ENCODE measurements at places on chromosomes 12 and 14. TPM values are rescaled to one million over a fixed set of nuclear protein-coding genes. Genes with fewer than 3 reads are reported as not detected.

Gene AKAP5
- 4.8 TPM for total RNA-seq

Gene LAG3
- 2.1 TPM for total RNA-seq

Gene CFAP54
- 7.9 TPM for total RNA-seq

Gene TPPP2
- total RNA-seq, result not detected

Gene SCN8A
- 0.53 TPM for total RNA-seq

DNA sequence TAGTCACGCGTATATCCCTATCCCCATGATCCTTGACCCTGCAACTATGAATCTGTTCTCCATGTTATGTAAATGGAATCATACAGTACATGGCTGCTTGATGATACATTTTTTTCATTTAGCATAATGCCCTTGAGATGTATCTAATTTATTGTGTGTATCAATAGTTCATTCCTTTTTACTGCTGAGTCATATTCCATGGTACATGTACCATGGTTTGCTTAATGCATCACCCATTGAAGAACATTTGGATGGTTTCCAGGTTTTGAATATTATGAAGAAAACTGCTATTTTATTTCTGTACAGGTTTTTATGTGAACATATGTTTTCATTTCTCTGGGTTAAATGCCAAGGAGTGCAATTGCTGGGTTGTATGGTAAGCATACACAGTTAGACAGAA lies 4.0 kb upstream of the RNASE10 start:
- DNase-seq, result no peak

DNA sequence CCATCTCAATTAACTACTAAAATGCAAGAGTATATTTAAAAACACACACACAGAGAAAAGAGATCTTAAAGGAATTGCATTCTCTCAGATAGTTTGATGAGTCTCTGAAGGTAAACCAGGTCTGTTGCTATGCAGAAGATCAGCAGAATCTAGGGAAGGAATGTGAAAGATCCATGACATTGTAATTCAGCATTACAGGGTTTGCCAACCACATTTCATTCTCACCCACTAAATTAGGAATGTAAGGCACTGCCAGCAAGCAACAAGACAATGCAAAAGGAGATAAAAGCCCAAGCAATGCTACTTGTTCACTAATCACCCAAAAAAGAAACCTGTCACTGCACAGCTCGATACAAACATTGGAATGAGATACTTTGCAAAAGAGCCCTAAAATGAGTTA lies 106.3 kb downstream of the LRIG3 start:
- no peak for DNase-seq

- no peak for DNase-seq
Observed at GRCh38 chr14:65098586-65098985, 3.7 kb downstream of the MAX start.

- DNase-seq, result no peak
Observed at GRCh38 chr12:123171967-123172366, 21.1 kb upstream of the PITPNM2 start.

- no peak for DNase-seq
Observed at GRCh38 chr14:20956376-20956976, 1.2 kb downstream of the RNASE2 start.

GRCh38 chr12:93127582-93128331 lies 198.7 kb upstream of the EEA1 start:
- DNase-seq, result peak; percentile 75

DNA sequence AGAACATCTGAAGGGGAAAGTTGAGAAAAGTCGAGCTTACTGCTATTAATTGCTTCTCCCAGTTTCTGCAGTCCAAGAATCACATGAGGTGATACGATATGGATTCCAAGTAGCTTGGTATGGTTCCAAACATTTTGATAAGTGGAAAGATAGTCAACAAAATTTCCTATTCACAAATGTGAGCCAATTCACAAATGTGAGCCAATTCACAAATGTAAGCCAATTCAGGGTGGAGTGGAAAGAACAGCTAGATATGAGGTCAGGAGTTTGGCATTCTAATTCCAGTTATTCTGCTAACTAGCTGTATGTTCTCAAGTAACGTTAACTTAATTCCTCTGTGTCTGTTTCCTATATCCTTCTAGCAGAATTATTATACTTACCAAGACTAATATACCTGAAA lies 37.6 kb upstream of the DHRS4 start:
- no peak for DNase-seq

- DNase-seq, result no peak
Observed at GRCh38 chr14:86708846-86709339, 1178.9 kb downstream of the FLRT2 start.

DNA sequence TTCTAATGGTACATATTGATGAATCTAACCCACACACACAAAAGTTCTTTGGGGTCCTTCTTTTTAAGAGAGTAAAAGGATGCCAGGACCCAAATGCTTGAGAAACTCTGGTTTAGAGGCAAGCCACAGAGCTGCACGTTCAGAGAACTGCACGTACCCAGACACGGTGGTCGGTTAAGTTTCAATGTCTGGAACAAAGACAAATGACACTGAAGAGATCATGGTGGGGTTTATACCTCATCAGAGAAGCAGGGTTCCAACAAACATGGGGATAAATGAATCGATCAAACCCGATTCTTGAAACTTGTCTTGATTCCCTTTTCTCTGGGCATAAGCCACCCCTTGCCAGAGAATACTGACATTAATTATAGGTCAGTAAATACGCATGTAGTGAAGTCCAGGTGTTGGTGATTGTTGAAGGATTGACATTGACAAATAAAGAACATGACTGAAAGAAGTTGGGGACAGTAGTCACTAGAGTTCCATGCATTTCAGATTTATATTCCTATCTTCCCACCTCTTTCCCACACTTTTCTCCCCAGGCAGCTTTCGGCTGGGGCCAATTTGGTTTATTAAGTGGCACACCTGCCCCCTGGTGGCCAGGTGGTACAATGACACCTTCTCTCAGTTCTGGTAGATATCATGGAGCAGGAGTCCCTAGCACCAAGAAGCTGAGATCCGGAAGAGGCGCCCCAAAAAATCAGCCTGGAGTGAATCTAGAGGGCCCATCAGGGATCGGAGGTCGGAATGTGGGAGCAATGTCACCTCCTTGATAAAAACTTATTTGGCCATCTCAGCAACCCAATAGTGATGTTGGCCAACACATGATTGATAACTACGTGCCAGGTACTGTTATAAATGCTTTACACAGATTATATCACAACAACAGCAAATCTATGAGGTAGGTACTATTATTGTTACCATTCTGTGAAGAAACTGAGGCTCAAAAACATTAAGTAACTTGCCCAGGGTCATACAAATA lies 17.8 kb upstream of the HDAC7 start:
- DNase-seq, result peak; percentile 75

Measured in lower lobe of right lung (tissue), 2 donors.